ENCODE measurements at places on chromosomes 7 and 10.

- DNase-seq = no peak
Observed at GRCh38 chr7:123230147-123230546, 30.4 kb upstream of the SLC13A1 start.

DNA sequence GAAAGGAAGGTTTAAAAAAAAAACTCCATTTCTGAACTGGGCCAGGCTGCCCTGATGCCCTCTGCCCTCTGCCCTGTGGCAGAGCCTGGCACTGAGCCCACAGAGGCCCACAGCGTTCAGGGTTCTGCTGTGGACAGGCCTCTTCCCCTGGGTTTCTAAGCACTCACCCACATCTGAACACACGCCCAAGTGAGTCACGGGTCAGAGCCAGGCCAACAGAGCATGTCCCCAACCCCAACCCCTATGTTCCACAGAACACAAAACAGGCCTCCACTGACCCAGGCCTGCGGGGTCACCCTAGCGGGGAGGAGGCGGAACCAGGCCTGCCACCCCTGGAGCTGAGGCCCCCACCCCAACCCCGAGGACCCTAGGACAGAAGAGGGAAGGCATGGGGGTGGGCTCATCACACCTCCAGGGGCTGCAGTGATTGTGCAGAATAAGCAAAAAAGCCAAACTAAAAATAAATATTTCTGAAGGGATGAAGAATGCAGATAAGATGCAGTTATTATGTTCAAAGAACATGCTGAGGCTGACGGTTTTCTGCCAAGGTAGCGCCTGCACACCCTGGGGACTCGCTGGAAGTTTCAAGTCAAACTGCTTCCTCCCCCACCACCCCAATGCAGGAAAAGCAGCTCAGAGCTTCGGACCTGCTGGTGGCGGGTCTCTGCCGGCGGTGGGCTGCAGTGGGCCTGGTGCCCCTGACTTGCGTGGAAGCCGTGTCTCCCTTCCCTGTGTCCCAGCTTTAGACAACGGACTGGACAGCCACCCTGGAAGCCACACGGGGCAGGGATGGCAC is 5.4 kb downstream of the WDR86 start:
- no peak for DNase-seq

DNA sequence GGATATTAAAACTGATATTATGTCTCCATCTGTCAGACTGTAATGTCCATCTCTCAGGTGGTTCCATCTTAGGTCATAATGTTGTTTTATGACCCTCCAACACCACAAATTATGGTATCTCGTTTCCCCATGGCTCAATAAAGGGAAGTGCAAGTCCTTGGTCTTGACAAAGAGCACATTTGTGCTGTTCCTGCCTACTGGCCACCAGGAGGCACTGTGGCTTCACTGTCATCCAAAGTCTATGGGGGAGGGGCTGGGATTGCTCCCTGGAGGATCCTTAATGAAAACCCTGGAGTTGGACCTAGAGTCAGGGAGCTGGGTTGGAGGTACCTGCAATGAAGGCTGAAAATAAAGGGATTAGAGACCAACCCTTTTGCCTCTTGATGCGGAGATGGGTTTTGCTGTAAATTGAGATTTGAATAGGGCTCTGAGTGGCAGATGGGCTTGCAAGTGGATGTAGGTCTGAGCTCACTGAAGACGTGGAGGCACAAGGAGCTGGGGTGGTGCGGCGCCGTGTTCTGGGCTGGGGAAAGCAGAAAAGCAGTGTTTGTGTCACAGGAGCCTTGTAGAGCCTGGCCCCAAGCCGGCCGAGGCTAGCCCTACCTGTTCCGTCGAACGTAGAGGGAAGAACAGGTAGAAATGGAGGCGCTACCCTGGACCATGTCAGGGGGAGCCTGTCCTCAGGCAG is 180.5 kb upstream of the PRSS58 start:
- peak; percentile 79 for DNase-seq

DNA sequence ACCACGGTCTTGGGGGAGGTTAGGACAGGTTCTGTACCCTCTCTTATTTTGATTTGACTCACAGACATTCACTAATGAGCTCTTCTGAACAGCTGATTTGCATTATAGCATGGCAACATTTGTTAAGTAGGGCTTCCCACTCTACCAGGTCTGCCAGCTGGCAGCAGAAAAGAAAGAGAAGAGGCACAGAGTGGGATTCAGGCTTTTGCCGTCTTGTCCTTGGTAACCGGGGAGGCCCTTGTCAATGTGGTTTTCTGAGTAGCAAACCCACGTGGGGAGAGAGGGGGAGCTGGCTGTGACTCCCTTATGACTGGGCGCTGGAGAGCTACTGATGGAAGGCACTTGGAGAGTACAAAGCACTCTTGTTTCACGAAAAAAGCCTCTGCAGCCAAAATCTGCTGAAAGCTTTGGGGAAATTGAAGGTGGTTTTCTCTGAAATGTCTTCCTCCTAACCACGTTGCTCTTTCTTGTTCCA is 355.3 kb upstream of the GALNT17 start:
- DNase-seq = no peak

GRCh38 chr7:25031432-25031831 is 51.5 kb upstream of the OSBPL3 start:
- DNase-seq = no peak

DNA sequence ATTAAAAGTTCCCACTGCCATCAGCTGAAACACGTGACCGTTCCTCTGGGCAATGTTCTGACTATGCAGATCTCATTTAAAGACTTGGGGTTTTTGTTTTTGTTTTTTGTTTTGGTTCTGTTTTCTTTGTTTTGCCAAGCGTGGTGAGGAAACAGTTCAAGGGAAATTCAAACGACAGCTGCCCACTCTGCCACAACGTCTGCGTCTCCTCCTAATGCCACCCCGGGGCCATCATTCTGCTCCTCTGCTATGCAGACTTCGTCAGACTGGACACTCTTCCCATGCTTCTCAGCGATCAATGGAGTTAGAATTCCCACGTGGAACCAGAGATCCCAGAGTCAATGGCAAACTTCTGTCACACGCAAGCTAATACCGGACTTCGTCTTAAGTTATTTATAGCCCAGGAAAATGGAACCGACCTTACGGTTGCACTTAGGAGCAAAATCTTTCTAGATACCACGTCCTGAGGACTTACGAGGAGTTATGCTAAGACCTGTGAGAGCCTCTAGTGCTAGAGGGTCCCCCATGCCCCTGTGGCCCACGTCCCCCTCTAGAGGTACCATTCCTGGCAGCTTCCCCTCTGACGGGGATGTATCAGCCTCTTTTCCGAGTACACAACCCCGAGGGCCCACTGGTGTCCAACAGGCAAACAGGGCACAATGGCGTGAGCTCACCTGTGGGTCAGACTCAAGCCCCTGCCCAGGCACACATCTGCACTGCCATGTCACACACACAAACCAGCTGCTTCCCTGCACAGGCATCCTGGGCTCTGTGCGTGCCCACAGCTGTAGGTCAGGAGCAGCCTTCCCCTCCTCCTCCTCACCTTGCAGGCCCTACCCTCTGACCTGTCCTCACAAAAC is 24.4 kb downstream of the EBF3 start:
- DNase-seq = no peak

DNA sequence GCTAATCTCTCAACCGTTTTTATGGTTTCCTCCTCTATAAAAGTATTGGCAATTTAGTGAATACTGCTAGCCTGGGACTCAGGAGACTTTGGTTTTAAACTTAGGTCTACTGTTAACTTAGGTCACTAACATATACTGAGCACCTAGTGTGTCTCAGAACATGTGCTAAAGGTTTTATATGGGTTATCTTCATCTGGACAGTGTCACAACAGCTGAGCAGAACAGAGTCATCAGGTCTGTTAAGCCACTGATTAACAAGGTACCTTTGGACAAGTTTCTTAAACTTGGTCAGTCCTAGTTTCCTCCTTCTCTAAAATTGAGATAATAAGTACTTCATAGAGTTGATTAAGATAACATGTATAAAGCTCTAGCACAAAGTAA is 30.6 kb downstream of the NET1 start:
- no peak for DNase-seq

GRCh38 chr10:48450233-48450740 is 143.8 kb downstream of the MAPK8 start:
- no peak for DNase-seq

GRCh38 chr7:36207451-36208291 is 54.6 kb downstream of the EEPD1 start:
- DNase-seq = peak; percentile 74

GRCh38 chr10:49139846-49140195 is 6.0 kb upstream of the FAM170B start:
- no peak for DNase-seq
